Foreskin fibroblast (primary cell): ENCODE measurements at places on chromosomes 16 and 17.
A peak's percentile ranks its signal among the peaks of the same experiment; 100 is the strongest.

DNA sequence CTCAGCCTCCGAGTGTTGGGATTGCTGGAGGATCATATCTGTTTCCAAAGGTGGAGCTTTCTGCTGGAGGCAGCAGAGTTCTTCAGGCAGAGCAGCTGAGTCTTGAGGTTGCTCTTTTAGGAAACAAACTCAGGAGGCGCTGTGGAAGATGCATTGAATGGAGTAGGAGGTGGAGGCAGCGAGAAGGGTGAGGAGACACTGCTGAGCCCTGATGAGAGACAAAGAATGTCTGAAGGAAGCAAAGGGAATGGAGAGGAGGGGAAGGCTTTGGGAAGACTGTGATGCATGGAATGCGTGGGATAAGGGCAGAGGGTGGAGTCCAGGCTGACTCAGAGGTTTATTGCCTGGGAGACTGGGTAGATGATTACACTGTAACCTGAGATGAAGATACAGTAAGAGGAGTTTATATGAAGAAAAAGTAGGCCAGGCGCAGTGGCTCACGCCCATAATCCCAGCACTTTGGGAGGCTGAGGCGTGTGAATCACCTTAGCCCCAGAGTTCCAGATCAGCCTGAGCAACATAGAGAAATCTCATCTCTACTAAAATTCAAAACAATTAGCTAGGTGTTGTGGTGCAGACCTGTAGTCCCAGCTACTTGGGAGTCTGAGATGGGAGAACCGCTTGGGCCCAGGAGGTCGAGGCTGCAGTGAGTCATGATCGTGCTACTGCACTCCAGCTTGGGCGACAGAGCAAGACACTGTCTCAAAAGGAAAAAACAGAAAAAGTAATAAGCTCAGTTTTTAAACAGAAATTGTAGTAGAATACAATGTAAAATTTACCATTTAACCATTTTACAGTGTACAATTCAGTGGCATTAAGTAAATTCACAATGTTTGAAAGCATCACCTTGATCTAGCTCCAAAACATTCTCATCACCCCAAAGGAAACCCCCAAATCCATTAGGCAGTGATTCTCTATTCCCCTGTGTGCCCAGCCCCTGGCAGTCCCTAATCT is 17.8 kb upstream of the TMEM219 start:
- peak; percentile 97 for DNase-seq

GRCh38 chr17:72118335-72119076 is 2.3 kb upstream of the SOX9 start:
- peak; percentile 91 for DNase-seq

GRCh38 chr17:56914581-56915273 is 878 bp upstream of the TRIM25 start:
- no peak for DNase-seq

GRCh38 chr17:81522491-81523401 is 5.4 kb upstream of the FSCN2 start:
- DNase-seq, result no peak

DNA sequence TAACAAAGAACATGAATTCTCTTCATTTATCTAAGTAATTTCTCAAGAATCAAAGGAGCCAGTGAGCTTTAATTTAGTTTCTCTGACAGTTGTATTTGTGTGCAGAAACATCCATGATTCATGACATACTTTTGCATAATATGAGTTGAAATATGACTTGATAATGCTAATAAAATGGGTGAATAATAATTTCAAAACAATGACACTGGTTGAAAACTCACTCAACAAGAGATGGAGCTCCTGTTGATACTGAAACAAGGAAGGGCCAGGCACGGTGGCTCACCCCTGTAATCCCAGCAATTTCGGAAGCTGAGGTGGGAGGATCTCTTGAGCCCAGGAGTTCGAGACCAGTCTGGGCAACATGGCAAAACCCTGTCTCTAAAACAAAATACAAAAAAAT is 147.0 kb downstream of the MAP2K6 start:
- no peak for DNase-seq

GRCh38 chr17:5536866-5537650 is 47.3 kb downstream of the NLRP1 start:
- DNase-seq, result no peak

- peak; percentile 73 for DNase-seq
Observed at GRCh38 chr17:67629971-67630320, 87.8 kb upstream of the NOL11 start.

GRCh38 chr16:23640615-23640930 is 537 bp downstream of the PALB2 start:
- DNase-seq, result peak; percentile 27

GRCh38 chr17:76834870-76835269 is 33.3 kb upstream of the MGAT5B start:
- DNase-seq, result no peak

DNA sequence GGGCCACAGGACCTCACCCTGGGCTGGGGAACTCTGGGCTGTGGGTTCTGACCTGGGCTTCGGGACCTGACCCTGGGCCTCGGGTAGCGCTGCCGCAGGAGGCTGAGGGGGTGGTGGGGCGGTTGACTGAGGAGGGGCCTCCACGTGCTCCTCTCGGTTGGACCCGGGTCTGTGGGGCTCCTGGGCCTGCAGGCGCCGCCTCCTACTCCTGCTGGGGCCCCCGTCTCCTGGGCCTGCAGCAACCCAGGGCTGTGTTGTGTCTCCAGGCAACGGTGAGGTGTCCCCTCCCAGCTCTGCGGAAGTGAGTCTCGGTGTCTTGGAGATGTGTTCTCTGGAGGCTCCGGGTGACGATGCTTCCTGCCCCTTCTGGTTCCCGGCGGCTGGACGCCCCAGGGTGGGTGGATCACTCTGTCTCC is 41.5 kb upstream of the GNG13 start:
- peak; percentile 14 for DNase-seq

GRCh38 chr16:67458121-67458641 is 22.8 kb downstream of the ATP6V0D1 start:
- DNase-seq, result no peak

DNA sequence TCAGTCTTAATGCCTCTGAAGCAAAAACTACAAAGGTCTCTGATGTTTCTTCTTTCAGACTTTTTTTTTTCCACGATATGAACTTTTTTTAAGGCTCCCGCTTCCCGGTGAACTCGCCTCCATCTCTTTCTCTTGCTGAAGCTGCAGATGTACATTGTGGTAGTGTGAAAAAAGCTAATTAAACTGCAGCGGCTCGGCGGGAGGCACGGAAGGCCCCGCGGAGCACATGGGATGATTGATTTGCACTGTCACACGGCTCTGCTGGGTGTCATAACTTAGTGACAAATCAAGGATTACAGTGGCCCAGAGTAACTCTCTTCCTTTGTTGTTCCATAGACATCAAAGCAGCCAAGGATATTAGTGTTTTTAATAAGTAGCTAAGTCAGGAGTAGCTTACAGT is 196.3 kb downstream of the AXIN2 start:
- no peak for DNase-seq

- DNase-seq, result no peak
Observed at GRCh38 chr17:11636771-11637170, 38.5 kb downstream of the DNAH9 start.

- peak; percentile 34 for DNase-seq
Observed at GRCh38 chr16:26889740-26890139, 177.0 kb upstream of the C16orf82 start.

DNA sequence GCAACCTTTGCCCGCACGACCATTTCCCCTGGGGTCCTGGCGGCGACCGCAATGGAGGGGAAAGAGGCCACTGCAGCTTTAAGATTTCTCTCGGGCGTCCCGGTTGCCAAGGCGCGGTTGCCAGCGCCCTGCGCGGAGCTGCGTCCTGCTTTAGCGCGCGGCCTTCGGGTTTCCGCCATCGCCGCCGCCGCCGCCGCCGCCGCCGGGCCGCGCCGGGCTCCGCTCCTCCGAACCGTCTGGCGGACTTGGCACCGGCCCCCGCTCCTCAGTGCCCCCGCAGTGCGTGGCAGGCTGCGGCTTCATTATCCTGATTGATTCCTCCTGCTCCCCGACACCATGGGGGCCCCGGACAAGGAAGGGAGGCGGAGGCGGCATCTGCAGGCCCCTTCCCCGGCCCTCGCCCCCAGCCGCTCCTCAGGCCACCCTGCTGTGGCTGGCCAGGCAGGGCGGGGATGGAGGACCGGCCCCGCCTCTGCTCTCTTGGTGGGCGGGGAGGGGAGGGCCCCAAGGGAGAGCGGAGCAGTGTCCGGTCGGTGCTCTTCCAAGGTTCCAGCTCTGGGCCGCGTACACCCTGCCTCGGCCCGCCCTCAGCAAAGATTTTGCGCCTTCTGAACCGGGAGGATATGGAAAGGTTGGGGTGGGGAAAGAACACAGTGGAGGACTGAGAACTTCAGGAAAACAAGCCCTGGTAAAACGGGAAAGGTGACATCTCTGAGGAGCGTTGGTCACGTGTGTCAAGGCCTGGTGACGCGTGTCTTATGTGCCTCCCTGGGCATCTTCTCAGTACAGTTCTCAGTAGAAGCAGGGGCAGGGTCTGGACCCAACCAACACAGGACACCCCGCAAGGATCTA is 34.0 kb downstream of the NEUROD2 start:
- peak; percentile 69 for DNase-seq

DNA sequence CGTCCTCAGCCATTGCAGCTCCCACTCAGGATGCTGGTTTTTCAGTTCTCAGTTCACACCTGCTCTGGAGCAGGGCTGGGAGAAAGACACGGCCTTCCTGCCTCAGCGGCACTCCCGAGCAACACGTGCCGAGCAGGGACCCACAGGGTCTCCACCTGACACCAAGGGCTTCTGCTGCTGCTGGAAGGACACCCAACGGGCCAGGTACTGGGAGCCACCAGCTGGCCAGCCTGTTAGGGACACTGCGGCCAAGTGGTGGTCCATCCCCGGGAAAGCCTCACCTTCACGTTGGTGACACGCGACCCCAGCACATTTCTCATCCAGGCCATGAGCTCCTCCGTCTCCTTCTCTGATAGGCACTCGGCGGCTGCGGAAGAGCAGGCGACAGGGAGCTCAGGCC is 8.1 kb downstream of the DNASE1 start:
- DNase-seq, result no peak

- DNase-seq, result no peak
Observed at GRCh38 chr16:55144651-55145050, 179.4 kb upstream of the IRX6 start.
